ENCODE measurements at places on chromosomes 7 and 10.
A peak's percentile ranks its signal among the peaks of the same experiment; 100 is the strongest.

- no peak for DNase-seq
Observed at GRCh38 chr7:105871142-105871541, 5.3 kb downstream of the ATXN7L1 start.

GRCh38 chr10:119327096-119327745 is 119.8 kb downstream of the GRK5 start:
- DNase-seq: no peak

- DNase-seq: no peak
Observed at GRCh38 chr7:1501487-1502270, 2.5 kb downstream of the INTS1 start.

- no peak for DNase-seq
Observed at GRCh38 chr7:155223503-155223902, 74.2 kb upstream of the INSIG1 start.

GRCh38 chr7:123682690-123683089 is 27.0 kb downstream of the LMOD2 start:
- DNase-seq: peak; percentile 38

DNA sequence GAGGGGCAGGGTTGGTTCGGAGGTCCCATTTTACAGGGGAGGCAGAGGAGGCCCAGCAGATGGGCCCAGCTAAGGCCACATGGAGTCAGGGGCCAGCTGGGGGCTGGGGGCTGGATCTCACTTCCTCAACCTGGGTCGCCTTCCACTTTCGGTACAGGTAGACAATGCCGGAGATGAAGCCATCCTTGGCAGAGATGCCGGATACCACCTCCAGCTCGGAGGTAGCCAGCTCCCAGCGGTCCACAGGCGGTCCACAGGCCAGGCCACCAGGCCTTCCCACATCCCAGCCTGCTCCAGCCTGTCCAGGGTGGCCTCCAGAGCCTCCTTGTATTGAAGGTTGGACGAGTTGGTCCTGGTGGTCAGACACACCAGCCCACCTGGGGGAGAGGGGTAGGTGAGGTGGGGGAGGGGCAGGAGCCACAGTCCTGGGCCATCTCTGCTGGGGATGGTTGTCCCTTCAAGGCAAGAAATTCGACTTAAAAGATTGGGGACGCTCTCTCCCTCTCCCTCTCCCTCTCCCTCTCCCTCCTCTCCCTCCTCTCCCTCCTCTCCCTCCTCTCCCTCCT is 3.9 kb downstream of the CLDN4 start:
- DNase-seq: no peak

- no peak for DNase-seq
Observed at GRCh38 chr7:50629238-50629901, 64.2 kb upstream of the DDC start.

GRCh38 chr7:47937065-47937687 is 11.1 kb downstream of the PKD1L1 start:
- peak; percentile 8 for DNase-seq

GRCh38 chr10:123906296-123906695 is 14.7 kb upstream of the CPXM2 start:
- no peak for DNase-seq

DNA sequence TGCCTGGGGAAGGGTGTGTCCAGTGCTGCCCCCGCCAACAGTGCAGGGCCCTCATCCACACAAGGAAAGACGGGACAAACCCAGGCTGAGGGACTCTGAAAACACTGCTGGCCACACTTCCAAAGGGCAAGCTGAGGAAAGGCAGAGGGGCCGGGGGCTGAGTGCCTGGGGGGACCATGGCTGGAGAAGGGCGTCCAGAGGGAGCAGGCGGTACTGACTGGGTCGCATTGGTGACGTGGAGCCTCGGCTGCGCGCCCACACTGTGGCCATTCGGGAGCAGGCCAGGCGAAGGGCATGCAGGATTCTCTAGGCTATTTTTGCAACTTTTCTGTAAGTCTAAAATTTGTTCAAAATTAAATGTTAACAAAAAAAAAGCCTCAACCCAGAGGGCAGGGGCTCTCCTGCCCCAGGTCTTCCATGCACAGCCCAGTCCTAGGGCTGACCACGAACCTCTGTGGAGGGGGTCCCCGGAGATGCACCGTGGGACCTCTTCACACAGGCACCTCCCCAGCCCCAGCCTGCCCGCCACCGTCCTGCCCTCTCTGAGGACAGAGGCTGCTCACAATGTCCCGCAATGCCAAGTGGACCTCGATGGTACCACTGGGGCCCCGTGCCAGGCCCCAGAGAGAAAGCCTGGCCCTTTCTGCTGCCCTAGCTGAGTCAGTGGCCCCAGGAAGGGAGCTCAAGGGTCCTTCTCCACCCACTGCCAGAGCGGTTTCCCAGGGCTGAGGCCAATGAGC is 10.4 kb downstream of the ADAM8 start:
- DNase-seq: no peak

DNA sequence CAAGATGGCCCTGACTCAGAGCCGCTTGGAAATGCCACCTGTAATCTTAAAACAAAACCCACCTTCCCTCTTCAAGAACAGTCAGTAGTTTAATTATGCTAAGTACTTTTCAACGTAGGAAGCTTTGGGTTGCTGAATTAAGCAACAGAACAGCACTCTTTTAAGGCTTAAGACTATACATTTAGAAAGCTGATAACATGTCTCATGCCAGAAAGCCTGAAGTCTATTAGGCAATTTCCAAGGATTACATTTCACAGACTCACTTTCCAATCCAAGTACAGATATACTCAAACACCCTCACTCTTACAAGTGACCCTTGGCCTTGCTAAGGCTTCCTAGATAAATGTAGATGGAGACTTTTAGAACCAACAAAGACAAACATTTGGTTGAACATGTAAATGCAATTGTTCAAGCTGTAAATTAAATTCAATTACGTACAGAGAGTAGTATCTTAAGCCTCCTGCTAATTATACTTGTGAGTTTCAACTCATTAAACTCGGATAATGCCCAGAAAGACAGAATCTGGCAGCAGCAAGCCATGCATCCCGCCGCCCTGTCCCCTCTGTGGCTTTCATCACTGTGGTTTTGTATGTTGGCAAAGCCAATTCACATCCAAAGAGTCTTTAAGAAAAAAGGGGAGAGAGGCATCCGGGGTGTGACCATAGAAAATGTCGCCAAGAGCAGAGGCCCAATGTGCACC is 283.1 kb upstream of the NRP1 start:
- DNase-seq: no peak

DNA sequence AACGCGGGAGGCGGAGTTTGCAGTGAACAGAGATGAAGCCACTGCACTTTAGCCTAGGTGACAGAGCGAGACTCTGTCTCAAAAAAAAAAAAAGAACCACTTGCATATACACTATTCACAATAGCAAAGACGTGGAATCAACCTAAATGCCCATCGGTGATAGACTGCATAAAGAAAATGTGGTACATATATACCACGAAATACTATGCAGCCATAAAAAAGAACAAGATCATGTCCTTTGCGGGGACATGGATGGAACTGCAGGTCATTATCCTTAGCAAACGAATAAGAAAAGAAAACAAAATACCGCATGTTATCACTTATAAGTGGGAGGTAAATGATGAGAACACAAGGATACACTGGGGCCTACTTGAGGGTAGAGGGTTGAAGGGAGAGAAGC is 39.5 kb downstream of the EGFR start:
- no peak for DNase-seq

DNA sequence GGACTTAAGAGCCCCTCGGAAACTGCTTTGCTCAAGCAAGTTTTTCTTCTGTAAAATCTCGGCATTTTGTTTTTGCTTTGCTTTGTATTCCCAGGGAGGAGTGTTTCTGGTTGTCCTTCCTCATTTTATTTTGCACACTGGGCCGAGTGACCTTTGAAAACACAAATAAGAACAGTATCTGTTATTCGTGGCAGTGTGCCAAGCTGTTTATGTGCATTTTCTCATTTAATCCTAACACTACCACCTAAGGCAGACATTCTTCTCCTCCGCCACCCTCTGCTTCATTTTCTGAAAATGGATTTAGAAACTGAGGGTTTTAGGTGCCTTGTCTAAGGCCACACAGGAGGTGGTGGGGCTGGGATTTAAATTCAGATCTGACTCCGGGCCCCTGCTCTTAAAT is 218.5 kb downstream of the TCF7L2 start:
- DNase-seq: no peak
